Fibroblast of skin of scalp (primary cell): ENCODE measurements at places on chromosomes 2 and 18.

- peak; percentile 70 for DNase-seq
These were observed 61.6 kb downstream of the ST3GAL5 start for GRCh38 chr2:85826990-85827878.

DNA sequence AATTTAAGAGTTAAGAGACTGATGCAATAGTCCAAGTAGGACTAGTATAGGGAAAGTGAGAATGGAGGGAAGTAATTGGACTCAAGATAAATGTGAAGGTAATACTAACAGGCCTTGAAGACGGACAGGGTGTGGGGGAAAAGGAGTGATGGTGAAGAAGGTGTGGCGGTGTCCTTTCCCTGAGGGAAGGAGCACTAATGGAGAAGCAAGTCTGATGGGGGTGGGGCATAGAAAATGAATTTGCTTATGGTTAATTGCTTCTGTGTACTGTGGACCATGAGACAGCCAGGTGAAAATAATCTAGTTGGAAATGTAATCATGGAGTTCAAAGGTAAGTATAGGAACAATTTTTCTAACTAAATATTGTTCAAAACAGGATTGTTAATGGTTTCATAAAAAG, 7.1 kb upstream of the TGOLN2 start:
- DNase-seq, result no peak

GRCh38 chr18:59729781-59730180, 32.6 kb upstream of the CCBE1 start:
- DNase-seq, result no peak

GRCh38 chr2:112699984-112700667, 20.7 kb upstream of the NT5DC4 start:
- DNase-seq, result no peak

- DNase-seq, result no peak
These were observed 359.0 kb upstream of the ZNF521 start for GRCh38 chr18:25710981-25711380.

- DNase-seq, result no peak
These were observed 52.4 kb downstream of the SLC66A2 start for GRCh38 chr18:79898952-79899608.
